ENCODE measurements at places on chromosomes 12 and 14.

- no peak for DNase-seq
Observed at GRCh38 chr14:29821661-29822429, 105.8 kb downstream of the PRKD1 start.

DNA sequence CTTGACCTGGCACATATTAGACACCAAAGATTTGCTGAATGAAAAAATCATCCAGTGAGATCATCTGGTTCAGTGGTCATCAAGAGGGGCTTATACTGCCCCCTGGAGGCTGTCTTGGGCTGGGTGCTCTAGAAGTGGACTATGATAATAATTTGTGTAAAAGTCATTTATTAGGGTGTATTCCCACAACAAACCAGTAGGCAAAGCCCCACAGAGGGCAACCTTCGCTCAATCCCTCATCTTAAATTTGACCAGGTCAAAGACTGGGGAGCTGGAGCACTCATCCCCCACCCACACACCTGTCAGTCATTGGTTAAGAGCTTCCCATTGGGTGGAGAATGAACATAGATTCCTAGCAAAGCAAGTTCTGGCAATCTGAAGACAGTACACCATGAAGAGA is 20.0 kb upstream of the FICD start:
- peak; percentile 17 for DNase-seq

GRCh38 chr14:73261520-73262426 is 24.5 kb downstream of the PAPLN start:
- no peak for DNase-seq

GRCh38 chr14:68278576-68279436 is 459.2 kb downstream of the RAD51B start:
- DNase-seq, result no peak

GRCh38 chr12:15738438-15739015 is 50.7 kb downstream of the EPS8 start:
- DNase-seq, result no peak

- DNase-seq, result no peak
Observed at GRCh38 chr14:51652168-51653078, 713 bp downstream of the FRMD6 start.

DNA sequence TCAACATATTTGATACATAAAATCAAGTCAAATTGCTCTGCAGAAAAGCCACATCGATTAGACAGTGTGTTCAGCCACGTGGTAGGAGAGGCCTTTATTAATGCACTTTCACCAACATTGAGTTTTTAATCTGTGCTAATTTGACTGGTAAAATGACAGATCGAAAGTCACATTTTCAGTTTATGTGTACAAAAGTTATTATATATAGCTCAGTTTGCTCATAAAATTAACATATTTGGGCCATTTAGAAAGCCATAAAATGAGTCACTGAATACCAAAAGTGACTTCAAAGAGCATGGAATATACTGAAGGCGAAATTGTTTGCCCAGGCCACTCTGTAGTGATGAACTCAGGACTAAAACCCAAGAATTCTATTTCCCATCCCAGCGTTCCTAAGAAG is 26.0 kb downstream of the C12orf42 start:
- no peak for DNase-seq

- no peak for DNase-seq
Observed at GRCh38 chr12:110286623-110287022, 5.6 kb downstream of the ATP2A2 start.

DNA sequence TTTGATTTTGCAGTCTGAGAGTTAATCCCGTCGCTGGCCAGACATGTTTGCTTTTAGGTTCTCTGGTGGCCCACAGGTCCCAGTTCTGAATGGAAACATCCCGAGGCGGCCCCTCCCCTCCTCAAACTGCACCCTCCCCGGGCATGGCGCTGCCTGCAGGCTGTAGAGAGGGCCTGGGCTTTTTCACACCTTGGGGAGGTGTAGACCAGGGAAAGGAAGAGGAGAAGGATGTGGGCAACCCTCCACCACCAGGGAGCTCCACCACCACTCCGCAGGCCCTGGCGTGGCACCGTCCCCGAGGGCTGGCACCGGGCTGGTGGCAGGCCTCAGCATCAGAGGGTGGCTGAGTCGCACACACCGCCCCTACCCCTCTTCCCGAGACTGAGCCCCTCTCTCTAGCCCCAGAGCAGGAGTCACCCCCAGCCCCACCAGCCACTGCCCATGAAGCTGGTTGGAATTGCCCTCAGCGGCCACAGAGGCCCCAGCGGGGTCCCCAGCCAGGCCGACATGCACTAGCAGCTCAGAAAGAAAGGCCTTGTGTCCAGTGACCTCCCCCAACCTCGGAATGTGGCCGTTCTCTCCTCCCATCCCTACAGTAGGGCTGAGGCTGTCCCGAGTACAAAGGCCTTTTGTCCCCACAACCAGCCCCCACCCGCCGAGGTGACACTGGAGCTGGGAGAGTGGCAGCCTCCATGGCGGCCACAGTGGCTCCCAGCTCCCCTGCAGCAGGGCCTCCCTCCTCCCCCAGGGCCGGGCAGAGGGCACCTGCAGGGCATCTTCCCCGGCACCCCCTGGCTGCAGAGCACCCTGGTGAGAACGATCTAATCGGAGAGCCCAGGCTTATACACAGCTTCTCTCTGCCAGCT is 23.5 kb upstream of the INF2 start:
- DNase-seq, result no peak

DNA sequence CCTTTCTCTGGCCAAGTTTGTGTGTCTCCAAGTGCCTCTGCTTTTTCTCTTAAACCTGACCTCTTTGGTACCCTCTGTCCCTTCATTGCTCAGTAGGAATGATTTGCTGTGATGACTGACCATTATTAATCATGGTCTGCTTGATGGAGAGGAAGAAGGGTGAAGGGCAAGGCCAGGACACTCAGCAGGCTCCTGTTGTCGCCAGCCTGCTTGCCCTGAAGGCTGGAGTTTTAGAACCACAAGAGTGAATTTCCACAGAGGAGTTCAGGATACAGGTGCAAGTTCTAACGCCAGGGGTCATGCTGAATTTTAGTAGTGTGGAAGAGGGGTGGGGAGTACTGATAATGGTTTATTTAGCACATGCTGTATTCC is 2.8 kb upstream of the ITGA5 start:
- no peak for DNase-seq

GRCh38 chr12:67732857-67733256 is 84.3 kb downstream of the DYRK2 start:
- DNase-seq, result no peak

GRCh38 chr12:112309797-112310196 is 72.4 kb downstream of the HECTD4 start:
- DNase-seq, result no peak

- DNase-seq, result peak; percentile 39
Observed at GRCh38 chr12:52213564-52214420, 19.3 kb upstream of the KRT7 start.

- no peak for DNase-seq
Observed at GRCh38 chr12:5417500-5417899, 14.4 kb upstream of the NTF3 start.

DNA sequence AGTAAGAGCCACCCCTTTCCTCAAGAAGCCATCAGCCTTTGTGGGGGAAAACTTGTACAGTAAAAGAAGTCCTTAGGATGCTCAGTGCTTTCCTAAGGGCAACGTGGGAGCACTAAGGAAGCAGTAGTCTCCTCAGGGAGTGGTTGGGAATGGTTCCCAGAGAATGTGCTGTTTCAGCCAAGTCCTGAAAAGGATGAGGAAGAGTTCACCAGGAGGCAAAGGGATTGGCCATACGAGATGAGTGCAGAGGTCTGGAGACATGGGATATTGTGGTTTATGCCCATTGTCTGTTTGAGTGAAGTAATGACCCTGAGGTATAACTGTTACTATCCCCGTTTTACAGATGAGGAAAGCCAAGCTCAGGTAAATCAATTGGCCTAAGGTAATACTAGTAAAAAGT is 86.0 kb upstream of the ATF1 start:
- DNase-seq, result no peak

GRCh38 chr14:90727082-90727481 is 89.1 kb downstream of the TTC7B start:
- no peak for DNase-seq

- DNase-seq, result no peak
Observed at GRCh38 chr12:39874785-39875184, 231.1 kb downstream of the SLC2A13 start.

GRCh38 chr12:76568130-76568529 is 8.6 kb upstream of the OSBPL8 start:
- no peak for DNase-seq

DNA sequence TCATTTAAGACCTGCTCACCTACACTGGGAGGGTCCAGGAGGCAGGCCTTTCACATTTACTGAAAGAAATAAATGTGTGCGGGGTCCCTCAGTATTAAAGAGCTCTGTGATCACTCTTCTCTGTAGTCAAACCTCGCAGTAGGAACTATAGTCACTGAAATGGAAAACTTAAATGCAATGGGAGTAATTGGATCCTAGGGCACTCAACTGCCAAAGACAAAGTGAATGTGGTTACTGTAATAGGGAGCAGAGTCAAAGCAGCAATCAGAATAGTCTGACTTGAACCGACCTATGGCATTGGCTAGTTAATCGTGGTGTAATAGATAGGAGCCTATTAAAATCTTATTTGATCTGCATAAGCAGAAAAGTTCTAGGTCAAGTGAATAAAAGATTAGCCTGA is 26.6 kb upstream of the DYRK2 start:
- DNase-seq, result no peak

DNA sequence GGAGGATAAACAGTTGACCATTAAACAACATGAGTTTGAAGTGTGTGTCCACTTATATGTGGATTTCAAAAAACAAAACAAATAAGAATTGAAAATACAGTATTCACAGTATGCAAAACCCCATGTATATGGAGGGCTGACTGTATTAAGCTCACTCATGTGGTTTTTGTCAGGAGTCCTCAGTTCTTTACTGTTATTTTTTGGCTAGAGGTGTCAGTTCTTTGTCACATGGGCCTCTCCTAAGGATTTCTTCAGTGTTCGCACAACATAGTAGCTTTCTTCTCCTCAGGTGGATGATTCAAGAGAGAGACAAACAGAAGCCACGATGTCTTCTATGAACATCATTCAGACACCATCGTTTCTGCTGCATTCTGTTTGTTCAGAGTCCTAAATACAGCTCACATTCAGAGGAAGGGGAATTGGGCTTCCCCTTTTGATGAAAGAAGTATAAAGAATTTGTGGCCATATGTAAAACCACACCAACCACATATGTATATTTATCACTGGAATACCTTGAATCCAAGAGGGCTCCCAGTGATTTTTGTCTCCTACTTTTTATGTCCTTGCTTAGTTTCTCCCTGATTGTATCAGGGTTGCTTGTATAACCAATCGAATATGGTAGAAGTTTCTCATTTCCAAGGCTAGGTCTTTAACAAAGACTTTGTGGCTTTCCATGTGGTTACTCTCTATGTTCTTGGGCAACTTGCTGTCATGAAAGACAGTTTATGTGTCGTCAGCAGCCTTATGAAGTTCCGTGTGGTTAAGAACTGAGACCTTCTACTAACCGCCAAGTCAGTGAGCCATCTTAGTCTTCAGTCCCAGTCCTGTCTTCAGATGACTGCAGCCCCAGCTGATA is 18.9 kb downstream of the MNAT1 start:
- no peak for DNase-seq

DNA sequence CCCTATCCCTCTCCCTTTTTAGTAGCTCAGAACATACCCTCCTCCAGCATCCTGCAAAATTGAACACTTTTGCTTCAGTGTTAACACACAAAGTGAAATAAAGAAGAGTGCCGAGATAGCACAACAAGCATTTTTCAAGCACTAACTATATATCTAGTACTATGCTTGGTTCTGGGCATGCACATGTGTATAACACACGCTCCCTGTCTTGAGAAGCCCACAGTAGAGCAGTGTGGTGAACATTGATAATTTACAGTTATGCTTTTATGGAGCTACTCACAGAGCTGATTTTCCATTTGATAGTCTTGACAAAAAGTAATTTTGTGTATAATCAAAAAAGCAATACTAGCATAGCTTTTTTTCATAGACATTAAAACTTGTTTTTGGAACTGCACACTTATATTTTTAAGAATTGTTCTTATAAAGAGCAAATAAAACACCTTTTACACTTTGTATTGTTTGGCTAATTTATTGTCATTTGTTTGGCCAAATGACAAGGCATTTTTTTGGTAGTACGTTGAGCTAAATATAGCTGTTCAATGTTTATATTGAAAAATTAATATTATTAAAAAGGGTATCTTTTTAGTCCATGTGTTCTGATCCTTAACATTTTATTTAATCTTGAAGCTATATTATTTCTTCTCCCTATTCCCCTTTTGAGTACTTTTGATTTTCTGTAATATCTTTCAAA is 39.7 kb downstream of the LEMD3 start:
- DNase-seq, result no peak

- DNase-seq, result no peak
Observed at GRCh38 chr12:10194160-10194670, 15.4 kb downstream of the TMEM52B start.

DNA sequence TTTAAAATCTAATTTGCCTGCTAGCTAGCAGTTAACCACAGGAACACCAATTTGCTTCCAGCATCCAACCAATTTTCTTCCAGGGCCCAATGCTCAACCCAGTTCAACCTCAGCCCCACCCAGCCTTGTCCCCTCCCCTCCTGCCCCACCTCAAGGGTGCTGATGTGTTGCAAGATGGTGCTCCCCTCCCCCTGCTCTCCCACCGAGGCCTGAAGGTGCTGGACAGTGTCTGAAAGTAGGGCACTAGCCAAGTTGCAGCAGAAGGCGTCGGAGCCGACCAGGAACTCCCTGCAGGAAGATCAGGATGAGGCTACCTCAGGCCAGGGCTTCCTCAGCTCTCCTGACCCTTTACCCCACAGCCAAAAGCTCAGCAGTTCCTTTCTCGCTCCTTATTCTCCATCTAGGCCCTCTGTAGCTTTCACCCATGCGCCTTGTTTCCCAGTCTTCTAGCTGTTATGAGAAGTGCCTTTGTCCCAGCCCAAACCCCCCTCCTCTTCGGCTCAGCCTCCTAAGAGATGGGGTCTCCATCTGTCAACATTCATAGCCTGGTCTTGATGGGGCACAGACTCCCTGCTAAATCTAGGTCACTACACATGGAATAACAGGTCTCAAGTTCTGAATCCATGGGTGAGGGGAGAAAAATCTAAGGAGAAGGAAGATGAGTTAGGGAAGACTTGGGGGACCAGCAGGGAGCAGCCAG is 3.6 kb downstream of the STAT6 start:
- DNase-seq, result no peak

DNA sequence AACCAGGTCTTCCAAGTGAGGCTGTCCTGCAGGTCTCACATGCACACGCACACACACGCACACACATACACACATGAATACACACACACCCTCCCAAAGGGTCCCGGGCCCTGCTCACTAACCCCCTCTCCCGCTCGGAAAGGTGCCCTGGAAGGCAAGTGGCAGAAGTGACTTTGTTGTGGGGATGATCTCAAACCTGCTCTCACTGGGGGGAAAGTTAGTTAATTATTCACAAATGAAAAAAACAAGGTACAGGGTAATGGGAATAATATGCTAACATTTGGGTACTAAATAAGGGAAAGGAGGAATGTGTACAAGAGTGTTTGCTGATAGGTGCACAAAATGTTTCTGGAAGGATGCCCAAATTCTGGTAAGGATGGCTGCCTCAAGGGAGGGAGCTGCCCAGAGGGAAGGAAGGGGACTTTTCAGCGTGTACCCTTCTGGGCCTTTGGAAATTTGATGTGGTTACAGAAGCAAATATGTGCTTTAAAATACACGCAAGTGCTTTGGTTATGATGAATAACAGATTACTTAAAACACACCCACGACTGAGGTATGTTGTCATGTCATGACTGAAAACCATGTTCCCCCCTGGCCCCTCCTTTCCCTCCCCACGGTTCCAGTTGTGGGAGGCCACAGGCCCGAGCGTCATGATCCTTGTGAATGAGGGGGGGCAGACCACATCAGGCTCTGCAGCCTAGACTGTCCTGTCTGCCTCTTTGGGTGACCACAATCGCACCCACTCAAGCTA is 43.3 kb upstream of the PLEKHG6 start:
- no peak for DNase-seq

Measured in smooth muscle cell of the brain vasculature (primary cell).